Islet precursor cell (in vitro differentiated cells): ENCODE measurements at places on chromosomes 6 and 20.
A peak's percentile ranks its signal among the peaks of the same experiment; 100 is the strongest.

- no peak for DNase-seq
These were observed 94.4 kb downstream of the FAM217A start for GRCh38 chr6:3984494-3984893.

GRCh38 chr6:157056275-157056674 lies 267.0 kb downstream of the TMEM242 start:
- DNase-seq, result no peak

GRCh38 chr6:158765499-158766068 lies 53.6 kb downstream of the EZR start:
- no peak for DNase-seq

DNA sequence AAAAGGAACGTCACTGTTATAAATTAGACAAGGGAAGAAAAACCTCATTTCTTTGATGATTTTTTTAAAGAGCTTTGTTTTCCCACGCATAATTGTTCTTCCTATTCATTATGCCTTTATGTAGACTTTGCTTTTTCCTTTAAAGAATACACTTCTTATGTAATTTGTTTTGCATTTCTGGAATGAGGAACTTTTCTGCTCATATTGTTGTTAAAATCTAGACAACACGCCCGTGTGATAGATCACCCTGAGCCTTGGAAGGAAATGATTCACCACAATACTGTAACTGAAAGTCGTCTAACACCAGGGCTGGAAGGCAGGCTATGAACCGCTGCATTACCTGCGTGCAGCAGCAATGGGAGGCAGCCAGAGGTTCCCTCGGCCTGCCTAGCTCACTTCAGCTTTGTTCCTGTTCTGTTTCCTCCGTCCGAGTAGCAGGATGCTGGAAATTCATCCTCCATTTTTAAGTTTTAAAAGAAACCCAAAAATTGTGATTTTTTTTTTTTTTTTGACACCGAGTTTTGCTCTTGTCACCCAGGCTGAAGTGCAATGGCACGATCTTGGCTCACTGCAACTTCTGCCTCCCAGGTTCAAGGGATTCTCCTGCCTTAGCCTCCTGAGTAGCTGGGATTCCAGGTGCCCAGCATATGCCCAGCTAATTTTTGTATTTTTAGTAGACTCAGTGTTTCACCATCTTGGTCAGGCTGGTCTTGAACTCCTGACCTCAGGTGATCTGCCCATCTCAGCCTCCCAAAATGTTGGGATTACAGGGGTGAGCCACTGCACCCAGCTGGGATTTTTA lies 49.6 kb upstream of the ZNF217 start:
- peak; percentile 68 for DNase-seq

- no peak for DNase-seq
These were observed 646 bp downstream of the HMGA1 start for GRCh38 chr6:34237316-34237721.

DNA sequence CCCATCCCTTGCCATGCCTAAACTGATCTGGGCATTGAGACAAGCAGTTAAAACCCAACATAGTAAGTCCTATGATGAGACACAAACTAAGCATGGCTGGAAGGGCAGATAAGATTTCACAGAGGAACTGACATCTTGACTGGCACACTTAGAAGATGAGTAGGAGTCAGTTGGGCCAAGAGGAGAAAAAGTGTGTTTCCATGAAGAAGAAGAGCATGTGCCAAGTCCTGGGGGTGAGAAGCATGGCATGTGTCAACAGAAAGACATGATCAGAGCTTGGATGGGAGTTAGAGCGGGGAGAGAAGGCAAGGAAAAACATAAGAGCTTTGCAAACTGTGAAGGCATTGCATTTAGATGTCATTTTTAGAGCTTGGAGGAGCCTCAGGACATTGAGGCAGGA lies 68.0 kb downstream of the ESR1 start:
- no peak for DNase-seq

DNA sequence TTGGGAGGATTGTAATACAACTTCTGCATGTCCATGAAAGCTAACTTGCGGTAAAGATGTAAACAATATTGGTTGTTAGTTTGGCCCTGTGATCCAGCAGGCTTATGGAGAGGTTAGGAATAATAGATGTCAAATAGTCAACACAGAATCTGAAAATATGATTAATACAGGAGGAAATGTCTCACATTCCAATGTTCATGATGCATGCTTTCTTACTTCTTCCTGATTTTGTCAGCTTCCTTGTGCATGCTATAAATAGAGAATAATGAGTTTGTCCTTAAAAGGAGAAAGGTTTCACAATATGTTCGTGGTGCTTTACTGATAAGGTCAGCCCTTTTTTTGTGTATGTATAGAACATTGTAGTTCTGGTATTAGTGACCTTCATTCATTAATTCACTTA lies 136.7 kb downstream of the MMUT start:
- no peak for DNase-seq

DNA sequence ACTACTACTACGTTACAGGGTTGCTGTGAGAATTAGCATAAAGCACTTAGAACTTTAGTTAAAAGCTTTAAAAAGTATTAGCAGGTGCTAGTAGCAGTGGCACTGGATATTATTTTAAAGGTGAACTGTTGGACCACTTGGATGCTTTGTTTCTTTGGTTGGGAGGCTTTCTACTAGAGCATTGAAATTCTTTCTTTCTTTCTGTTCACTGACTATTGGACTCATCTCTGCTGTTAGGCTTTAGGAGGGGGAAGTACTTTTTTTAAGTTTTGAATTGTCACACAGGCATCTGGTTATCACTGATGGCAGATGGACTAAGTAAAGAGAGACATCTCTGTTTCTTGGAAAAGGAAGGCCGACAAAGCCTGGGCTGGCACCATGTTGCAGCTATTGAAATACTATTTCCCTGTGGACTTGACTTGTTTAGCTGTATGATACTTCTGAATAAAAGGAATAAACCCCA lies 4.8 kb downstream of the TBPL1 start:
- DNase-seq, result no peak

DNA sequence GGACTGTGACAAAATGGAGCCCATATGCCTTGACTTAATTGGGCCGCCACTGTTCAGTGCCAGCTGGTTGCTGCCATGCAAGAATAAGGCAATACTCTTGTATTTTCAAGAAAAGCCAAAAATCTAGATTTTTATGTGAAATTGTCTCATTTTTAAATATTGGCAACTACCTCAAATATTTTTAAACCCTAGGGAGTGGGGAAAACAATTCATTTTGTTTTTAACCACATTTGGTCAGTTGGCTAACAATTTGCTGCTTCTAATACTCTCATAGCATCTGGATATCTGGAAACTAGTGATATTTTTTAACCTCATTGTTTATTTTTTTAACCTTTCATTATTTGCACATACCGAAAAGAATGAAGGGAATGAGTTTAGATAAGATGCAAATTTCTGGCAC lies 91.0 kb downstream of the EYA2 start:
- DNase-seq, result no peak

DNA sequence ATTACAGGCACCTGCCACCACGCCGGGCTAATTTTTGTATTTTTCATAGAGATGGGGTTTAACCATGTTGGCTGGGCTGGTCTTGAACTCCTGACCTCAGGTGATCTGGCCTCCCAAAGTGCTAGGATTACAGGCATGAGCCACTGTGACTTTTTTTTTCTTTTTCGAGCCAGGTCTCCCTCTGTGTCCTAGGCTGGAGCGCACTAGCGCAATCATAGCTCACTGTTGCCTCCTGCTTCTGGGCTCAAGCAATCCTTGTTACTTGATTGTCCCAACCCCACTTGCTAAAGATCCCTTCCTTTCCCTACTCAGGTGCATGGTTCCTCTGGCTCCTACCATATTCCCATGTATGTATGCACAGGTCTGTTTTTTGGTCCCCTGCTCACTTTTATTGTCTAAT lies 27.4 kb upstream of the SMIM29 start:
- DNase-seq, result no peak

- no peak for DNase-seq
These were observed 256.7 kb downstream of the CLIC5 start for GRCh38 chr6:45758787-45759471.

- no peak for DNase-seq
These were observed 116.7 kb downstream of the SIM1 start for GRCh38 chr6:100347901-100348550.
